ENCODE measurements at places on chromosomes 3 and 15.

DNA sequence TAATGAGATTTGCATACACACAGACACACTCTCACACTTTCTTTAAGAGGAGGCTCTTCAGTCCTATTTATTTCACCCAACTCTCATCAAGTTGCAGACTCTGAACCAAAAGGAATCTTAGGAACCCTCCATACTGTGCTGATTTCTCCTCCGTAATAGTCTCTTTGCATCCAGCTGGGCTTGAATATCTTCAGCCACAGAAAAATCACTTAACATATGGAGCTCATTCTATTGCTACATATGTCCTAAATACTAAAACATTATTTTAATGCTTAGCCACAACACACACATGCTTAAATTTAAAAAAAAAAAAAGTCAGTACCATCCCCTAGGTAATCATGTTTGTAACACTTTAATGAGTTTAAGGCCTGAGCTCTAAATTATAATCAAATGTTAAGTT is 287.5 kb upstream of the CNTN6 start:
- DNase-seq, result no peak

- no peak for DNase-seq
Measured at GRCh38 chr15:87638554-87639083, 617.9 kb downstream of the NTRK3 start.

DNA sequence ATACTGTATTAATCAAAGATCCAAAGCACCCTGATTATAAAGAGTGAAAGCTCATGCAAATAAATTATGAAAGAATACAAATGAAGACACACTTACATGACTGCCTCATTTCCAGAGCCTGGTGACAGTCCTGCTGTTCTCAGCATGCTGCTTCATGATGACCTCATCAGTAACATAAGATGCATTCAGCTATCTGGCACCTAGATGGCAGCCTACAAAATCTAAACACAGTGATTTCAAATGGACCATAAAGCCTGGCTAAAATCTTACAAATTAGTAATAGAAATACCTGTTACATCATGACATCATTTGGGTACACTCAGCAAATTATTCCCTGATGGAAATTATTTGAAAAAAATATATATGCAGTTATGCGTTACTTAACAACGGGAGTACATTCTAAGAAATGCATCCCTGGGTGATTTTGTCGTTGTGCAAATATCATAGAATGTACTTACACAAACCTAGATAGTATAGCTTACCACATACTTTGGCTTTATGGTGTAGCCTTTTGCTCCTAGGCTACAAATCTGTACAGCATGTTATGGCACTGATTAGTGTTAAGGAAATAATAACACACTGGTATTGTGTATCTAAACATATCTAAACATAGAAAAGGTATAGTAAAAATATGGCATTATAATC is 207.2 kb downstream of the EPHA3 start:
- DNase-seq, result peak; percentile 77

- DNase-seq, result no peak
Measured at GRCh38 chr3:183871541-183871940, 13.1 kb downstream of the PARL start.

DNA sequence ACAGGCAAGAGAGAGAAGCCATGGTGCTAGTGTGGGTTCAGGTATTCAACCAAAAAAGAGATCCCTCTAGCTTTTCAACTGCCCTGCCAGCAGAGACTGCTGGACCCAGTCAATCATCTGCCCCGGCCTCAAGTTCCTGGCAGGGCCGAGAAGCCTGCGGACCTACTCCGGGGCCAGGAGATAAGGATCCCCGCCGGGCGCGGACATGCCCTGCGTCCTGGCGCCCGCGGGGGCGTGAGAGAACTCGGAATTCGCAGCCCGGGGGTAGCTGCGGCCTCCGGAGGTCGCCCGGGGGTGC is 821 bp upstream of the MAGI1 start:
- DNase-seq, result peak; percentile 49

GRCh38 chr15:56821721-56822425 is 88.6 kb upstream of the ZNF280D start:
- peak; percentile 77 for DNase-seq

- peak; percentile 95 for DNase-seq
Measured at GRCh38 chr3:173911446-173911845, 513.9 kb downstream of the NLGN1 start.

DNA sequence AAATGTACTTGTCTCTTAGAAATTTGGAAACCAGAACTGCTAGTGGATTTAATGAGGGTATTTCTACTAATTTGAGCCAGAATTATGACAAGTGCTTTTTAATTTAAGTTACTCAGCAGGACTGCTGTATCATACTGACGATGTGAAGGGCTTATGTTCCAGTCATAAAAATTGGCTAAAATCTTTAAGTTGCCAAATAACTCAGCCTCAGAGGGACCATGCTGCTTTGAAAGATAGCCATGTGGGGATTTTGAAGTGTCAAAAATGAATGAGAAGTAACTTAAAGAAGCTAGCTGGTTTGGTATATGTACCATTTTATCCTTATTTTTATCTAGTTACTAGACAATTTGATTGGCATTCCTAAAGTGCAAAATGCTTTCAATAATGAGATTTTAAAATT is 545.0 kb downstream of the DIPK2A start:
- no peak for DNase-seq

DNA sequence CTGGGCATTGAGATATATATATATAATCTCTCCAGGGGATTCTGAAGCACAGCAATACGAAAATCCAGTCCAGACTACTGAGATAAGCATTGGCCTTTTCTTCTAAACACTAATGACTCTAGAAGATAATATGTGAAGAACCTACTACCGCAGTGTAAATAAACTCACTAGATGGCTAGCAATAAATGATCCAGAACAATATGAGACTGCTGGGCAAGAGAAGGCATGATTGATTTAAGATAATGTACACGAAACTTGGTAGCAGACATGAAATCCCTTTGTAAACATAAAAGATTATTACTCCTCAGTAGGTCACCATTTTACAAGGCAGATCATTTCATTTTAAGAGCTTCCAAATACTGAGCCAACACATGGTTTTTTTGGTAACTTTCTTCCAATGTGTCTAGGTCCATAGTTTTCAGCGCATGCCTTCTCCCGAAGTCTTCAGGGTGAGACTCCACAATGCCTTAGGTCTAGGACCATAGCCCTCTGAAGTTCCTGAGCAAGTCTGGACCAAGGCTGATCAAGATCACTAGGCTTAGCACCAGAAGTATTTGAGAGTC is 193.2 kb downstream of the LRRN1 start:
- DNase-seq, result no peak

- DNase-seq, result no peak
Measured at GRCh38 chr15:62209322-62209721, 44.2 kb upstream of the C2CD4B start.

DNA sequence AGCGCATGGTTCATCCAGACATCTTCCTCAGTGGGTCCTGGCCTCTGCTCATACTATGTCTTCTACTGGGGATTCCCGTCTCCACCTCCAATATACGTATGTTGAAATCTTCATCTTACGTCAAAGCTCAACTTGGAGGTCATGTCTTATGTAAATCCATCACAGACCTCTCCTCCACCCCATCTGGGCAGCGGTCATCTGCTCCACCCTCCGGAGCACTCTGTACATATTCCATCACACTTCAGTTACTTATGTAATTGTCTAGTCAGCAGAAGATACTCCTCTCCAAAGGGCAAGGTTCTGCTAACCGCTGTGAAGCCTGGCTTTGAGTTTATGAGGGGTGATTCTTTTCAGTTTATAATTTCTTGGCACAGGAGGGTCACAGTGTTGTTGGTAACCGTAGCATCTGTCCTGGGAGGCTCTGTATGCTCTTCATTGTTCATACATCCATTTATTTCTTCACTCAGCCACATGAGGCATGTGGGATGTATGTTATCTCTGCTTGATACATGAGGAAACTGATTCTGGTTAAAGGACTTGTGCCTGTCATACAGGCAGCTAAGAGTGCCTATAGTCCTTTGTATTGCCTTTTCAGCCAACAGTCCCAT is 22.1 kb downstream of the MAP2K1 start:
- no peak for DNase-seq

DNA sequence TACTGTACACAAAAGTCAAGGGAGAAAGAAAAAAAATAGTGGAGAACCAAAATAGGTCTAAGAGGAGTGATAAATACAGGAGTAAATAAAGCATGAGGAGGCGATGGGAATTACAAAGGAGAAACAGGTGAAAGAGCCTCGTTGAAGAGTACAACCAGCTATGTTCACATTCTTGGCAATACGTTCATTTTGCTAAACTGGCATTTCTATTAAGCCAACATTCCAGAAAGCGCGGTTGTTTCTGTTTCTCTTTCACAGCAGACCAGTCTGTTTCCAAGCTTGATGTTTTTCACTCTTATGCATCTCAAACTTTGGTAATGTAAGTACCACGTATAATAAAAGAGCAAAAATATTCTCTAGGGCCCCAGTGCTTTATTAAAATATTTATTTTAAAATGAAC is 74.5 kb downstream of the NSUN3 start:
- DNase-seq, result no peak

- no peak for DNase-seq
Measured at GRCh38 chr3:123750209-123750608, 133.9 kb downstream of the MYLK start.

- no peak for DNase-seq
Measured at GRCh38 chr3:58150810-58151199, 60.0 kb downstream of the DNASE1L3 start.

DNA sequence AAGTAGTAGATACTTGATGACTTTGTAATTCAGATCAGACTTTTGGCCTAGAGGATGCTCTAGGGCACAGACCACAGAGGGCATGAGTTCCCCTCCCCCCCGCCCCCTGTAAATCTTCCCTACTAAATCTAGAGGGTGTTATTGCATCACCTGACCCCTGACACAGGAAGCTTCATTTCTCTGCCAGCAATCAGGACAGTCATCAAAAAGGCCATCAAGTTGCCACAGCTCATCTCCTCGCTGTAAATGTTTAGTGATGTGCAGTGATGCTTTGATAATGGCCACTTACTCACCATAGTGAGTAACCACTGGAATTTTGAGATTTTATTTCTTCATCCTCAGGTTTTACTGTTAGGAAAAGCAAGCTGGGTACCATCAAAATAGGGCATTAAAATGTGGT is 289.2 kb upstream of the CHRM5 start:
- DNase-seq, result no peak

DNA sequence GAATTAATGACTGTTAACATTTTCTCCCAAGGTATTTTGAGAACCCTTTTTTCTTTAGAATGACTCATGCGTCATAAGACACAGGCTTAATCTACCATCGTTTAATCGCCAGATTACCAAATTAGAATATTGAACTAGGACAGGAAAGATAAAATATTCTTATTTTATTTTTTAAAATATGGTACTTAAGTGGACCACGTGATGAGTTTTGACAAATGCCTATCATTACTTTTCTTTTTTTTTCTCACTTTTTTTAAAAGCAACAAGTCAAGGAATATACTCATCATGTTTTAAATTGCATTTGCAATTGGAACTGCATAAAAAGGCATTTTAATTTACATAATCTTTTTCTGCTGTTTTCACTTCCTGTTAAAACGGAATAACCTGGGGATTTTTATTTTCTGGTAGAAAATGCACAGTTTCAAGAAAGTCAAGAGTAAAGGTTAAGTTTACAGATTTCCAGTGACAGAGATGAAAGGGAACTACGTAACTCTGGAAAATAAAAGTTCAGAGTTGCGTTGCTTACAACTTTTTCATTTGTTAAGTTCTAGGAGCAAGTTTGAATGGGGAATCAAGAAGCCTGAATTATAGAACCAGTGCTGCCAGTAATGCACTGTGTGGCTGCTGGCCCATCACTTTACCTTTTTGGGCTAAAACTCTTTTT is 23.6 kb downstream of the SIAH2 start:
- no peak for DNase-seq

DNA sequence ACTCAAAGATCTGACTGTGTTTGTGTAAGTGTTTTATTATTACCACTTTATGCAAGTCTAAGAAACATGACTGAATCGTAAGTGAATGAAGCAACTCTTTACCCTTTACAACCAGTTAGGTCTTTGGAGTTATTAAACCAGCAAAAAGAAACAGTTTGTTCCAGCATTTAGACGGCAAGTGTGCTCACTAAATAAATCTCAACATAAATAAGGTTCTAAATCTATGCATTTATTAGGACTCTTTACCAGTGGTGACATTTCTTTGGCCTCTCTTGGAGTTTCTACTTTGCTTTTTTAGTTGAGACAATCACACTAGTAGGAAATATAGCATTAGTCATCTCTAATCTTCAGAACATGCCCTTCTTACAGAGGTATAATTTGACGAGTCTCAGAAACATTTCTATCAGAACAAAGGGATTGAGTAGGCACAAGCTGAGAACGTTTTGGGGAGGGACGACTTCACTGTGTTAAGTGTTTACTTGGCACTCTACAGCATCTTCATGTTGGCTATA is 739.9 kb upstream of the NR2F2 start:
- DNase-seq, result no peak

- no peak for DNase-seq
Measured at GRCh38 chr3:150254309-150254708, 153.8 kb upstream of the TSC22D2 start.

DNA sequence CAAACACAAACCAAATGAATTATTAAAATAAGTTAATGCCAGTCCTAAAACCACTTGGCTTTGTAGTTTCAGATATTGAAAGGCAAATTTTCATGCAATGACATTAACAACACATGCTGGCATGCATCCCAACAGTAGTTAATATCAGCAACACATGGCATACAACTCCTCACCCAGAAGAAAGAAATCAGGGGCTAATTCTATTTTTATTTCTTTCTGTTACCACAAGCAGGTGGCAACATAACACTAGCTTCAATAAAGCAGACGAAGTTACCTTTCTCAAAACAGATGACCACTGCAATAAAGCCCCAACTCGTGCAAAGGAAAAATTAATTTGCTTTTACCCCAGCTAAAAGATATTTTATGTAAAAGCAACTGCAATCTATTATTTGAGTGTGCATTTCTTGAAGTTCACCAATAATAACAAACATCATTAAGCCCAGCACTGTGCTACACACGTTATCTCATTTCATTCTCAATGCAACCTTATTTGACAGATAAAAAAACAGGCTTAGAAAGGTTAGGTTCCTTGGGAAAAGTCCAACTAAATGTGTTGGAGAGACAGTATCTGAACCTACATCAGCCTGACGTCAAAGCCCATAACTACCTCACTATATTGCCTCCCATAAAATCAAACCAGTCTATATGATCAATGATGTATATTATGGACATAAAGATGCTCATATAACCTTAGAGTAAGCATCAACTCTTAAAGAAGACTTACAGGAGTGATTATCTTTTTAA is 2.8 kb downstream of the TOP2B start:
- DNase-seq, result no peak

GRCh38 chr3:27093771-27094170 is 275.4 kb downstream of the NEK10 start:
- no peak for DNase-seq

DNA sequence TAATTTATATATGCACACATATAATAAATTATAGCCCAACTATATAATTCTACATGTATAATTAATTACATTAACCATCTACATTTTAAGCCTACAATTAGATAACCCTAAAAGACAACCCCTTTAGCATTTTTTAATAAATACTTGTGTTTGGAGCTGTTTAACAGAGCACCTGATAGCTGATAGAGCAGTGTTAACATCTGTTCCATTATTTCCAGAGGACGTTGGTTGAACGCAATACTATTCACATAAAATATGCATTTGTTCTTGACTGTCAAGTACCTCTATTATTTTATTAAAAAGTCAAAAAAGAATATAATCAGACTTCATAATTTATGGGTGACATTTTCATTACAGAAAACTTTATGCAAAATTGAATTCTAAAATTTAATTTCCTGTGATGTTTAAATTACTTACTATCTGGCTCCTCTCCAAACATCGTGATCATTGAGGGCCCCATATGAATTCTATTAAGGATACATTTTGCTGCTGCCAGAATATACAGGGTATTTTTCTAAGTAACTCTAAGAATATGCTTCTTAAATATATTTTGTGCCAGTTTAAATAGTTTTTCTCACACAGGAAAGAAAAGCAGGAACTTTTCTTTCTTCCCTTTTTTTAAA is 234.3 kb downstream of the SHOX2 start:
- DNase-seq, result no peak
